ENCODE measurements at places on chromosomes 12 and 14.

GRCh38 chr12:50637870-50638481 is 125.9 kb upstream of the ATF1 start:
- DNase-seq: no peak

DNA sequence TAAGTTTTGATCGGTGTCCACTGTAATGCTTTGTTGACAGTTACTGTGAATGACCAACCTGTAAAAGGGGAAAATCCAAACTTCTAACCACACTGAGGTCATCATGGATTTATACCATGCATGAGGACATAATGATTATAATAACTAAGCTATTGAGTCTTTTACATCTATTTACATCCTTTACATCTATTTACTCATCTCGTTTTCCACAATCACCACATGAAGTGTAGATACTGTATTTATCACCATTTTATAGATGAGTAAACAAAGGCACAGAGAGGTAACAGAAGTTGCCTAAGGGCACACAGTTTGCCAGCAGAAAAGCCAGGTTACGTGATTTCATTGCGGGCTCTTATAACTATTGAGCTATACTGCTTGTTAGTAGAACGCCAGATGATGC is 27.9 kb upstream of the EID3 start:
- DNase-seq: no peak

DNA sequence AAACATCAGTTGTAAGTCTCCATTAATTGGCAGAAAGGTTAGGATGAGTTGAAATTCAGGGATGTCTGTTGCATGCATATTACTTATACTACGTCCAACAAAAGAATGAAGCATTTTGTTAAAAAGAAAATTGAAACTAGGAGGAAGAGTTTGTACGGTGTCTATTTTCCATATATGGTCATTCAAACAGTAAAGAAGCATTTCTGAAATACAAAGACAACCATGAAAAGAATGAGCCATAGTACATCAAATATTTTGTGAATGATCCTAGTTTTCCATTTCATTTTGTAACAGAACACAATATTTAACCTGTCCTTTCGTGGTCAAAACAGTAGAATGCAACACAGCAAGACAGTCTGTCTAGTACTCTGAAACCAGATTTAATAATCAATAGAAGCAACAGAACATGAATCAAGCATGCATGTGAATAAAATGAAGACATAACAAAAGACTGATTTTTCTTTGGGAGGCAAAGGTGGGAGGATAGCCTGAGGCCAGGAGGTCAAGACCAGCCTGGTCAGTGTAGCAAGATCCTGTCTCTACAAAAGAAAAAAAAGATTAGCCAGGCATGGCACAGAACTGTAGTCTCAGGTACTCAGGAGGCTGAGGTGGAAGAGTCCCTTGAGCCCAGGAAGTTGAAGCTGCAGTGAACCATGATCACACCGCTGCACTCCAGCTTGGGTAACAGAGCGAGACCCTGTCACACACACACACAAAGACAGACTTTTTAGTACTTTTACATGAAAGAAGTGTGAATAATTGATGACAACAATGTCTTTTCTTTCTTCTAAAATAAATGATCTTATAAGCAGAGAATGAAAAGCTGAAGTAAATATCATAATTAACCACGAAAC is 156.0 kb downstream of the LRIG3 start:
- DNase-seq: no peak

DNA sequence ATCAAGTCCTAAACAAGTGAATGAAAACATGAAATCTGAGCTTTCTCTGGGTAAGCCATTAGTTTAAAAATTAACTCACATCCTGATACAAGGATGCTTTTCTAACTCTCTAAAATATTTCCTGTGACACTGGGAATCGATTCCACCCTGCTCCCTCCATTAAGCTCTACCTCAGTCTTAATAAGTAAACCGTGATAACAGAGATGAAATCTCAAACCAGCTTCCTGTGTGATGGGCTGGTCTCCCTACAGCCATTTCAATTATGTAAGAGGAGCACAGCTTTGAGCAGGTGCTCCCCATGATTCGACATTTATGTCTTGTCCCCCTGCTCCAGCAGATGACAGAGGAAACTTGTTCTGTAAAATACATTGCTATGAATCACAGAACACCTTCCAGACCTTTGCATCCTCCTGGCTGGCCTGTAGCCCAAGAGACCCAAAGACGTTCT is 59.0 kb downstream of the GAS2L3 start:
- no peak for DNase-seq

GRCh38 chr12:113778432-113779132 is 187.5 kb downstream of the RBM19 start:
- no peak for DNase-seq

- no peak for DNase-seq
These were observed 2.7 kb downstream of the SSH1 start for GRCh38 chr12:108854451-108855283.
